ENCODE measurements at places on chromosomes 4 and X.
A peak's percentile ranks its signal among the peaks of the same experiment; 100 is the strongest.

DNA sequence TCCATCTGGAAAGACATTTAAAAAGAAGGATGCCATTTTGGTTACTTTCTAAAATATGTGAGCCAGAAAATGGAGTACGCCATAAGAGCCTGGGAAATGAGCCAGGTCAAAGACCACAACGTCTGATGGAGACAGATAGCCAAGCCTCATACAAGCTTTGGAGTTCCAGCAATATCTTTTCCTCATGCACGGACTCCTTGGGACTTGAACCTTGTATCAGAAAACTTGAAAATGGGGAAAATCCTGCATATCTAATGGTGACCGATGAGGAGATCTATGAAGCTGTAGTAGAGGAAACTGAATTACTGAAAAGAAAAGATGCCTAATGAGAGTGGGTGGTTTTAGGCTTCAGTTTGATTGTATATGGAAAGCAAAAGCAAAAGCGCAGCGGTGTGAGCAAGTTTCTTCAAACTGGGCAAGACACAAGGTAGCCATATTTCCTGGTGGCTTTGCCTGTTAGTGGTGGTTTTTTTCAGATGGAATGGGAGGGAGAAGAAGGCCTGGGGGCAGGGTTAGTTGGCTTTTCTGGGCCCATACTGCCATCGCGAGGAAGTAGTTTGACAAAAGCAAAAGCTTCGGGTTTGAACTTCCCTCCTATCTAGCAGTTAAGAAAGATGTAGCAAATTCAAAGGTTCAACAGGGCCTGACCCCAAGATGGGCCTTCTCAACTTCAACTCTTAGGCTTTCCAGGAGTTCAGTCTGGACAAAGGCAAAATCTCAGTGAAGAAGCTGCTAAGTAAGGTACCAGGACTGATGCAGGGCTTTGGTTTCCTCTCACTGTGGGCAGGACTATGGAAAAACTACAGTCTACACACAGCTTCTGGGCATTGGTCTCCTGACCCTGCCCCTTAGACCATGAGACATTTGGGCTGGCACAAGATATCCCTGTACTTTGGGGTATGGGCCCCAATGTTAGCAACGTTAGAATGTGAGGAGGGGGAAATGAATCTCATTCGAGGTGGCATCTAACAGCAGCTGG, 210.0 kb upstream of the STK26 start:
- peak; percentile 85 for DNase-seq

GRCh38 chr4:158670975-158671664, 567 bp downstream of the C4orf46 start:
- peak; percentile 31 for DNase-seq

- no peak for DNase-seq
These were observed 464 bp downstream of the RASGEF1B start for GRCh38 chr4:81471298-81471587.

DNA sequence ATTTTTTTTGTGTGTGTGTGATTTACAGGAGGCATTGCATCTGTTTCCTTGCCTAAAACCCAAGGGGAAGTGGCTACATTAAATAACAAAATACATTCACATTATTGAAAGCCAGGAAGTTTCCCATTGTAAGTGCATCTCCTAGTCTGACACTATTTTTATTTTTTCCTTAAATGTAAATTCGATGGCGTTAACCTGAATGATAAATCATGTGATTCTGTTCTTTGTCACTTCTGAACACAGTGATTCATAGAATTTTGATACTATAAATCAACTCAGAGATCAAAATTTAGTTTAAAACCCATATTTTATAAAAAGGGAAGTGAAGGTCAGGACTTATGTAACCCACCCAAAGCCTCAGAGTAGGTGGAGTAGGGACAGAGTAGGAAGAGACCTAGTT, 258.1 kb downstream of the GABRG1 start:
- DNase-seq: no peak

- no peak for DNase-seq
These were observed 20.5 kb downstream of the MAEA start for GRCh38 chr4:1310031-1310795.

DNA sequence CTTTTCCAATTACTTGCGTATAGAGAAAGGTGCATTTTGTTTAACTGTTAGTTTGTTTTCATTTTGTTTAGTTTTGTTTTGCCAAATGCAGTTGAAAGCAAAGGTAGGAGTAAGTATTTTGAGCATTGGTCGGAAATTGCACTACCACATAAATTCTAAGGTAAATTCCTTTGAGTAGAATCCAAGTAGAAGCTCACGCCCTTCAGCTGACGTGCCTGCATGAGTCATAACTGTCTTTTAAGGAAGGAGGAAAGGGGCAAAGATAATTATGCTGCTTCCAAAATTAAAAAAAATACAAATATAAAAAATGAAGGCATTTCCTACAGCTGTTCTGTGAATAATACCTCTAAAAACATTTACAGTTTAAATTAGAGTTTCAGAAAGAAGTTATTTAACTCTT, 110.2 kb upstream of the MYOZ2 start:
- DNase-seq: no peak

- no peak for DNase-seq
These were observed 57.4 kb downstream of the GATB start for GRCh38 chr4:151703401-151703800.

DNA sequence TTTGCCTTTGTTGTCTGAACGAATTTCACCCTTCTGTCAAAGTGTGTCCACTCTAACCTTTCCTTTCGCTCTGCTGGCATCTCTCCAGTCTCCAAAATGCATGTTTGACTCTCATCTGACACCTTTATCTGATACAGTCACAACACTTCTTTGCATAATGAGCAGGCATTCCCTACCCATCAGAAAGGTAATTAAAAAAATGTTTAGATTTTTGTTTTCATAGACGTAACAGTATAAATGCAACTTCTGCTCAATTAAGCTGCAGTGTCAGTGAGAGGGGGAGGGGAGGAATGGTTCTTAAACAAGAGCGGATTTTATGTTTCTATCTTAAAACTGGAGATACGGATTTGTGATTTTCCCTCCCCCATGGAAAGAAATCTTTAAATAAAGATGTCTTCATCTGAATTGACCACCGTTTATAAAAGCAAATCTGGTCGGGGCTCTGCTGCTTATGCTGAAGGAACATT, 70.2 kb downstream of the CXXC4 start:
- DNase-seq: no peak

DNA sequence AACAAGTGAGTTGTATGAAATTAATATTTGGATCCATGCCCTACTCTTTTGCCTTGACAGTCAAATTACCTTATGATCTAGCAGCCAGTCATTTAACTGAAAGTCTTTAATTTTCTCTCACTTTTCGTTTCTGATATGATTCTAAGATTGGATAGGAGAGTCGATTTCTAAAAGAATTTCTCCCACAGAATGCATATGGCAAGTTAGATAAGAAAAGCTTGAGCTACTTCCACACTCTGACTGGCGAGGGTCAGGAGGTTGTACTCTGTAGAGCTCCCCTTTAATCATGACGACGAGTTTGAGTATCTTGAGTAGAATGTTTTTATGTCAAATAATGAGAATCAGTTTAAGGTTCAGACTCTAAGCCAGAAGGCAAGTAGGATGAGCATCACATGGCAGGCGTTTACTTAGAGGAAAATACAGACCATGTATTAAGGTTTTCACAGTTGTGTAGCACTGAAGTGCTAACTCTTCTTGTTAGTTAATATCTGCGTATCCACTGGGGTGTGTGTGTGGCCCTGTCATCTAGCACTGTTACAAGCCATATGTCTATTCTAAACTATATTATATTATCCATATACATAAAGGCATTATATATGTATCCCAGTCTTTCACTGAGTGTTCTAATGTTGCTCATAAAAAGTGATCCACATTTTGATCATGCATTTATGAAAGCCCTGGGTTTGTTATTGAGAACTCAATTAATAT, 37.8 kb downstream of the LRP2BP start:
- DNase-seq: no peak
